Stimulated activated naive CD8-positive, alpha-beta T cell treated with anti-CD3 and anti-CD28 coated beads, Interleukin-15, Interleukin-2, amounts not matched to agents 100 U/mL and 50 U/mL, for 24 hours (primary cell): ENCODE measurements at places on chromosomes 4 and X.

DNA sequence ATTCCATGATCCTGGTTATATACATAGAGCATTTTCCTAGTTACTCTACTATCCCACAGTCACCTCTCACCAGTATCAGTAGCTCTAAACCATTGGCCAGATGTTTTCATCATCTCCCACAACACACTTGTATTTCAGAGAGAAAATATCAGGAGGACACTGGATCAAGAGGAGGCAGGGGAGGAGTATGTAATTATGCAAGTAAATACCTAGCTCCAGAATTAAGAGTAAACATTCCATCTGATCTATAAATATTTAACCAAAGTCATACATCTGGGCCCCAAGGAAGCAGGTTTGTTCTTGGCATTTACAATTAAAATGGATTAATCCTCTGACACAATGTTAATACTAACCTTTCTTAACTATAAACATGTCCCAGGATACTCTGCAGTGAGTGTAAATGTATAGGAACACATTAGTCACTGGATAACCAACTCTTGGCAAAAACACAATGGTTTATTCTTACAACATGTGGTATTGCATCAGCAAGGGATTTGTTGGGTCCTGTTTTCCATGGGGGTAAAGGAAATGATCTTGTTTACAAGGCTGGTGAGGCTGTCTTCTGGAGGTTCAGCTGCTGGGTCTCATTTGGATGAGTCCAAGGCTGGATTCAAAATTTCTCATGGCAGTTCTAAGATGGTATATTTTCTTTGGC, 170.1 kb downstream of the ATG4A start:
- DNase-seq, result no peak

- DNase-seq, result no peak
Observed at GRCh38 chrX:24034485-24034884, 7.5 kb upstream of the KLHL15 start.

DNA sequence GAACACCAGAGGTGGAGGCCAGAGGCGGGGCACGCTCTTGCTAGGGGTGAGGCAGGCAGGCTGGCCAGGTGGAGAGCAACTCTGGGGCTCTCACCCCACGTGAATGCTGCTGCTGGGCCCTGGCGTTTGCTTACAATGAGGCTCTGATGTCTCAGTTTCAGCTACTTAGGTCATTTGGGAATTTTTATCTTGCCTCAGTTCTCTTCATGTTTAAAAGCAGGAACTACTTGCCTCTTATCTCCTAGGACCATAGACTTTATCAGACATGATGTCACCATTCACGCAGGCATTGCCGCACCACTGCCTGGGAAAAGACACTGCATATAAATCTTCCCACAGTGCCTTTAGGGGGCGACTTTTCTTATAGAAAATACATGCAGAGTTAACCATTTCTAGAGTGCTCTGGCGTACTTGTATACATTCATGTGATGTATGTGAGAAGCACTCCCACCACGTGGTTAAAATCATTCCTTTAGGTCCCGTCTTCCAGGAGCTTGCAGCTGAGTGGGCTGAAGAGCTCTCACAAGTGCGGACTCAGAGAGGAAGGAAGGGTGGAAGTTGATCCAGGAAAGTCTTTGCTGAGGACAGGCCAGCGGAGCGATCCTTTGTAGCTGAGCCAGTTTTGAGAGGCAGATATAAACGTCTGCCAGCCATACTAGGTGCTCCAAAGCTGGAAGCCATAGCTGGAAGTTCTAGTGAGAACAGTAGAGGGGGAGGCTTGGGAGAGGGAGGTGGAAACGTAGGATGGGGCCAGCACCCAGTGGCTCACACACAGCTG, 84.3 kb upstream of the CLDN34 start:
- DNase-seq, result no peak

- no peak for DNase-seq
Observed at GRCh38 chr4:86141161-86141560, 218.7 kb downstream of the MAPK10 start.

GRCh38 chr4:110073053-110073845, 125.2 kb downstream of the ELOVL6 start:
- DNase-seq, result no peak

GRCh38 chr4:156950090-156950489, 21.5 kb downstream of the PDGFC start:
- no peak for DNase-seq

DNA sequence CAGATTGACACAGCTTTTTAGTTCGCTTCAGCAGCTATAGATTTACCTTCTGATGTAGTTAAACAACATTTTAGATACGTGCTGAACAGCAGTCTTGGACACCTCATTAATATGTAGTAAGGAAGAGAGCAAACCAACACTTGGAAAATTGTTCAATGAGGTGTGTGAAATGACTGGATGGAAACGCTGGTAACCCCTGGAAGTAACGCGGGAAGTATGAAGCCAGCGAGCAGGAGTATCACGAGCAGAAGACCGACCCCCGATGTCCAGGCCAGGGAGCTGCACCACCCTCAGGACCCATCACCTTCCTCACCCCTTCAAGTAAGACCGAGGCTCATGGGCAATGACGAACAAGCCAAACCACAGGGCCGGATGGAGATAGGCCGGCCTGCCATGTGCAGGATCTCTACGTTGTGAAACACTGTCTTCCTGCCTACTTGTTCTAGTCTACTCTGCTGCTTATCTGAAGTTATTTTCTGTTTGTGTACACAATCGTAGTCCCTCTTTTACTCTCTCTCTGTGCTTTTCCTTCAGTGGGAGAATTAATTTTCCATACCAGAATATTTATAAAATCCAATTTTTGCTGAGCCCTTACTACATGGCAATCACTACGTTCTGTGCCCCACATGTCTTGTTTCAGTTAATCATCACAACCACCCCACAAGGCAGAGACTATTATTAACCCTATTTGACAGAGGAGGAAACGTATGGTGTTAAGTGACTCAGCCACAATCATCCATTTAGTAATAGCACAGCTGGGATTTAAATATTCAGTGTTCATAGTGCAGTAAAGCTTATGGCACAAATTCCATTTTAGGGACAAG, 221.7 kb downstream of the APBB2 start:
- DNase-seq, result no peak

DNA sequence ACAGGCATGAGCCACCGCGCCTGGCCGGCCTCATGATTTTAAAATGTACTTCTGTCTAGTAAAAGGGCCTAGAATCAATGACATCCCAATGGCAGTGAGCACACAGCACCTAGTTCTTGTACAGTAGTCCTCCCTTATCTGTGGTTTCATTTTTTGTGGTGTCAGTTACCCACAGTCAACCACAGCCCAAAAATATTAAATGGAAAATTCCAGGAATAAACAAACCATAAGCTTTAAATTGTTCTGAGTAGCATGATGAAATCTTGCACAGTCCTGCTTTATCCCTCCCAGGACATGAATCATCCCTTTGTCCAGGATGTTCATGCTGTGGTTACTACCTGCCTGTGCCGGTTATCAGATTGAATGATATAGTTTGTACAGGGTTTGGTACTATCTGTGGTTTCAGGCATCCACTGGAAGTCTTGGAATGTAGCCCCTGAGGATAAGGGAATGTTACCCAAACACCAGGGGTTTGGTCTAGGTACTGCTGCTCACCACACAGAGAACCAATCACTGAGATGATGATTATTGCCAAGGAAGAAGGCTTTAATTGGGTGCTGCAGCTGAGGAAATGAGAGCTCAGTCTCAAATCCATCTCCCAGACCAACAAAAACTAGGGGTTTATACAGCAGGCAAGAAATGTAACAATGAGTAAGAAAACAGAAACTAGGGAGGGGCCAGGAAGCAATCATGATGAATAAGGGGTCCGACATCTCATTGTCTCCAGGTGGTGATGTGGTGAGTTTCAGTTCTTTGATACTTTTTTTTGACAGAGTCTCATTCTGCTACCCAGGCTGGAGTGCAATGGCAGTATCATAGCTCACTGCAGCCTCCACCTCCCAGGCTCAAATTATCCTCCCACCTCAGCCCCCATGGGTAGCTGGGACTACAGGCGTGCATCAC, 16.2 kb upstream of the FHL1 start:
- peak; percentile 8 for DNase-seq

DNA sequence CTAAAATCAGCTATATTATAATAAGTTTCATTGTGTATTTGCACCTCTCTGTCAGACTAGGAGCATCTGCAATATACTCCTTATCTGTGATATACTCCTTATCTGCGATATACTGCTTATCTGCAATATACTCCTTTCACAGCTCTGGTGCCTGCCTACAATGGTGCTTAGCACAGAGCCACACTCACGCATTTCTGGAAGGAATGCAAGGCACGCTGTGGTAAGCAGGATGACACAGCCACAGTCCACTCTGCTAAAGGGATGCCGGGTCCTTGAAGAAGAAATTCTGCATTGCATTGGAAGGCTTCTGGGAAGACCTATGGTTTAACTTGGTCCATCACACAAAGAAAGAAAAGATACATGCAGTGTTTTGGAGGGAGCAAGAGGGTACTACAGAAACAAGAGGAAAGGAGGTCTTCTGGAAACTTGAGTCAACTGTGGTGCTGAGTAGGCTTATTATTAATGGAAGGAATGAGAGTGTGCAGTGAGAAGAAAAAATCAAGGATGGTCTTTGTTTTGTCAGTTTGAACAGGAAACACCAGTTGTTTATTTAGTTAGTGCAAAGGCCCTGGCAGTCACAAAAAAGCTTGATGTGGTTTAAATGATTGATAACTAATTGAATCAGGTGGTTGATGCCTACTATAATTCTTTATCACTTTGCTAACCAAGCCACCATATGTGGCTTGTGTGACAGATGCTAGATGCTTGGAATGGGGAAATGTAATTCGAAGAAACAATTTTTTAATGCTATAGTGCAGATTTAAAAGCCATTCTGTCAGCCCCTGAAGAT, 342.3 kb downstream of the GRXCR1 start:
- DNase-seq, result no peak

DNA sequence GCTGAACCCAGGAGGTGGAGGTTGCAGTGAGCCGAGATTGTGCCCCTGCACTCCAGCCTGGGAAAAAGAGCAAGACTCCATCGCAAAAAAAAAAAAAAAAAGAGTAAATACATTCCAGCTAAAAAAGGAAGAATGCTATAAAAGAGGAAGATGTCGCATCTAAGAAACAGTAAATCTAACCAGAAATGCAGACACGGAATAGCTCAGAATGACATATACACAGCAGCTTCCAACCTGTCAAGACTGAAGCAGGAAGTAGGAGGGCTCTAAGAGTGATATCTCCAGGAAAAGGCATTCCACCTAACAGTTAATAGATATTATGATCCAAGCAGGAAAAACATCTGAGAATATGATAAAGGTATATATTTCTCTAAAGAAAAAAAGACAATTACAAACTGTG, 16.0 kb downstream of the CLOCK start:
- DNase-seq, result no peak

DNA sequence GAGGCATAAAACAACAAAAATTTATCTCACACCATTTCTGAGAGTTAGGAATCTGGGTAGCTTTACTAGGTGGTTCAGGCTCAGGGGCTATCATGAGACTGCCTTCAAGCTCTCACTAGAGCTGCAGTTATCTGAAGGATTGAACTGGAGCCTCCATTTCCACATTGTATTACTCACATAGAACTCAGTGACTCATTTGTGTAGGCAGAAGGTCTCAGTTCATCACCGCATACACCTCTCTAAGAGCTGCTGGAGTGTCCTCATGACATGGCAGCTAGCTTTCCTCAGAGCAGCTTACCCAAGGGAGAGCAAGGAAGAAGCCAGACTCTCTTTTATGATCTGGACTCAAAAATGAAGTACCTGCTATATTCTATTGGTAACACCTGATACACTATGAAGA, 389.2 kb downstream of the IQCM start:
- no peak for DNase-seq

- no peak for DNase-seq
Observed at GRCh38 chrX:23434356-23434884, 99.8 kb downstream of the PTCHD1 start.

- no peak for DNase-seq
Observed at GRCh38 chr4:84491481-84491880, 7.6 kb downstream of the NKX6-1 start.

- DNase-seq, result peak; percentile 80
Observed at GRCh38 chrX:153667956-153668396, 5.6 kb downstream of the PNCK start.

DNA sequence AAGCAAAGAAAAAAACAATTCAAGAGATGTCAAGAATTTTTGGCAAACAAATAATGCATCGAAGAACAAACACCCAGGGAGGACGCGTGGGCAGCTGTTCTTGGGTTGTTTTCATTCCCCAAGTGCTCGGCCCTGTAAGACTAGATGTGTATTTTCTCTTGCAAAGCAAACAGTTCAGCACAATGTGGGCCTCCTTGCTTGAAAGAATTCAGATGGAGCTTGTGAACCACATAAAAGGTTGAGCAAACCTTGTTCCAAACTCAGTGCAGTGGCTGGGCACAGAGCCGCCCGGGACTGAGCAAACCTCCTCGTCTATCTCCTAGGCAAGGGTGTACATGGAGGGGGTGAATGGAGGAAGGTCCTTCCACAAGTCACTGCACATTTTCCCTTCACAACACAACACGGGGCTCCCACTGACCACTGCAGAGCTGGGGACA, 82.4 kb downstream of the HTRA3 start:
- DNase-seq, result no peak

- no peak for DNase-seq
Observed at GRCh38 chr4:113327494-113327893, 278.0 kb downstream of the ANK2 start.

- DNase-seq, result no peak
Observed at GRCh38 chrX:124348182-124348581, 1.8 kb downstream of the SH2D1A start.

DNA sequence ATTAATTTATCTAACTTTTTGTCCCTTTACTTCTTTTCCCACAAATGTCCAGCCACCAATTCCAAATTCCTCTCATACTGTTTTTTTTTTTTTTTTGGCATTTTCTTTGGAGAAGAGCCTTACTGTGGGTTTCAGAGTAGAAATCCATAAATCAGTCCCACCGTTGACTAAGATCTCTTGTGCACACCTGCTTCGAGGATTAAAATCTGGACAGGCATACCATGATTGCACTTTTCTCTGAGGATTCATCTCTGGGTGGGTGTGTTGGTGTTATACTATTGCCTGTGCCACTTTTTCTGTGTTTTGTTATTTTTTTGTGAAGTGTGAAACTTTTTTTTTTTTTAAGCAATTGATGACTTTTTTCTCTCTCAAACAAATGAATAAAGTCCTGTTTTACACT, 13.2 kb downstream of the PRDM8 start:
- no peak for DNase-seq

DNA sequence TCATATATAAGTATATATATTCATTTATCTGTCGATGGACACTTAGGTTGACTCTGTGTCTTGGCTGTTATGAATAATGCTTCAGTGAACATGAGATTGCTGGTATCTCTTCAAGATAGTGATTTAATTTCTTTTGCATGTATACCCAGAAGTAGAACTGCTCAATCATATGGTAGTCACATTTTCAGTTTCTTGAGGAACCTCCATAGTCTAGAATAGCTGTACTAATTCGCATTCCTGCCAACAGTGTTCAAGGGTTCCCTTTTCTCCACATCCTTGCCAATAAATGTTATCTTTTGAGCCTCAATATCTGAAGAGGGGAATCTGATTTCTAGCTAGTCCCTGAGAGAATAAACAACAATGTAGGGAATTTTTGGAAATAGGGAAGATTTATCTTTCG, 32.4 kb upstream of the CCNG2 start:
- no peak for DNase-seq

- DNase-seq, result no peak
Observed at GRCh38 chr4:190018201-190018920, 8.7 kb downstream of the FRG2 start.
